ENCODE measurements at places on chromosomes 13 and 19.

GRCh38 chr13:68048802-68049359 lies 818.7 kb upstream of the PCDH9 start:
- no peak for DNase-seq

DNA sequence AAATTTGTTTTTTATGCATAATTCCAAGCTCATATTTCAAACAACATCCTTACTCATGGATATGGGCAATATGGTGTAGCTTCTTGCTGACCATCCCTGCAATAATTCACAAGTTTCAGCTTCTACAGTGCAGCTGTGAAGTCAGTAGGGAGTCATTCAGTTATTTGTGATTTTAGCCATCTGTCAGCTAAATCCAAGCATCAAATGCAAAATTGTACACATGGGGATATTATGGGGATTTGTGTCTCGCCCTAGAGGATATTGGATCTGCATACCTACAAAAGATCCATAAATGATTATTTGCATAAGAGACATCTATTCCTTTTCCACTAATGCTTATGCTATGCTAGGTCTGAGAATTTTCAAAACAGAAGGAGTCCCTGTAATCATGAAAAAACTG lies 217.9 kb upstream of the SLITRK5 start:
- DNase-seq: no peak

DNA sequence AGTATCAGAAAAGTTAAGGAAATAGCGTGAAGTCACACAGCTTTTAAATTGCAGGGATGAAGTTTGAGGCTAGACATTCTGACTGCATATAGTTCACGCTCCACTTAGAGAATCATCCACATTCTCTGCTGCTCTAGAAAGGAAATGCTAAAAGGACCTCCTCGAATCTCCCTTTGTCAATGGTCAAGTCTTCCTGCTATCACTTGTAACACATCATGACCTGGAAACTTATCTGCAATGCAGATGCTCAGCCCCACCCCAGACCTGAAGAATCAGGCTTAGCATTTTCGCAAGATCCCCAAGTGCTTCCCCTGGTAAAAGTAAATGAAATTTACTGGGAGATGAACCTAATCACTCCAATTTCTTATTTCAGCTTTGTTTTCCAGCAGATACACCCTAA lies 372.1 kb downstream of the LIG4 start:
- DNase-seq: no peak

DNA sequence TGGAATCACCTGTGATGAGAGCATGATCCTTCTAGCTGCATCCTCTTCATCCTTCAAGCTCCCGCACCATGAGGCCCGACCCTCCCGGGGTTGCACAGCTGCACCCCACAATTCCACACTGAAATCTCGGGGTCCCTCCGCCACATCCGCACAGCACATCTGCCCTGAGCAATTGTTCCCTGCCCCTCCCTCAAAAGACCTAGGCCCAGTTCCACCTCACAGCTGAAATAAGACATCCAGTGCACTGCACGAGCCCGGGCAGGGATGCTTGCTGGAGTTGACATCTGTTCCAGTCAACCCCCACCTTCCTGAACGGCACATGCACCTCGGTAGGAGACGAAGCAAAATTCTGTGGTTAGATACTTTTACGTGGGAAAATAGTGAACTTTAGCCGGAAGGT lies 14.7 kb upstream of the SOX1 start:
- DNase-seq: no peak

DNA sequence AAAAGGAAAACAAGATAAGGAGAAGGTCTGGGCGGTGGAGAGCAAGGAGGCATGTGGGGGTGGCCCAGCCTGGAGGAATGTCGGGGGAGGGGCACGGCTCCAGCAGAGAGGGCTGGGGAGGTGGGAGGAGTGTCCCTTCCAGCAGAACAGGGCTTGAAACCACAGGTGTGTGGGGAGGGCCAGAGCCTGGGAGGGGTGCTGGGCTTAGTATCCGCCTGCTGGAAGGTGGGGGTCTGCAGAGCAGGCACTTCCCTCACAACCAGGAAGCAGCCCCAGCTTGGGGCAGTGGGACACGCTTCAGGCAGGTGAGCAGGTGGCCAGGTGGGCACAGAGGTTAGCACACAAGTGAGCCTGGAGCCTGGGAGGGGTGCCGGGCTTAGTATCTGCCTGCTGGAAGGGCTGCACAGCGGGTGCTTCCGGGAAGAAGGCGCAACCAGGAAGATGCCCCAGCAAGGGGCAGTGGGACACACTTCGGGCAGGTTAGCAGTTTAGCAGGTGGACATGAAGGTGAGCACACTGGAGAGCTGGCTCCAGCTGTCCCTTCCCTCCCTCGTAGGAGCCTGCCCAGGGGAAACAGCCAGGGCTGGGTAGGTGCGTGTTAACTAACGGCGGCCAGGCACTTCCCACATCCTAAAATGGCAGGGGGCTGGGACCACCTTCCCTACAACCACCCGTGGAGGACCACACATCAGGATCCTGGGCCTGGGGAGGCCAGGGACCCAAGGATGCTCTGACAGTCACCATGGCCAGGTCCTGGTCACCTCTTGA lies 3.0 kb downstream of the GAS6 start:
- DNase-seq: no peak

GRCh38 chr19:33261511-33262189 lies 36.0 kb upstream of the SLC7A10 start:
- no peak for DNase-seq

GRCh38 chr13:44278166-44278565 lies 95.5 kb upstream of the SERP2 start:
- no peak for DNase-seq

- DNase-seq: no peak
These were observed 32.8 kb upstream of the AKAP11 start for GRCh38 chr13:42239161-42239560.

- DNase-seq: no peak
These were observed 49.6 kb upstream of the ARGLU1 start for GRCh38 chr13:106617561-106617960.

DNA sequence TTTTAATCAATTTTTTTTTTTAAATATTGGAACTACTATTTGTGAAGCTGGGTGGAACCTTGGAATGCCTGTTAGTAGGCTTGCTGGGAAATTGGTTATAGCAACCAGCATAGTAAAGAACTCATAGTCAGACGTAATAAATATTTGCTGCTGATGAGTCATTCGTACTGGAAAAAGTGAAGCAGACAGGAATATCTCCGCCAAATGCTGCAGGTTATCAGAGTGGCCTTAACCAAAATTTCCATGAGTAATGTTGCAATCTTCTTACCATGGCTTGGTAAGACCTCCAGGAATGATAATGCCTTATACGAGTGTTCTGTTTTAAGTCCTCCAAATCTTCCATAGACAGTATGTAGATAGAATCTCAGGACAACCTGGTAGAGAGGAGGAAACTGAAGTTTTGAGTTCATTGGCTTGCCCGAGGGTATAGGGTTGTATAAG lies 34.2 kb downstream of the MBNL2 start:
- DNase-seq: no peak

DNA sequence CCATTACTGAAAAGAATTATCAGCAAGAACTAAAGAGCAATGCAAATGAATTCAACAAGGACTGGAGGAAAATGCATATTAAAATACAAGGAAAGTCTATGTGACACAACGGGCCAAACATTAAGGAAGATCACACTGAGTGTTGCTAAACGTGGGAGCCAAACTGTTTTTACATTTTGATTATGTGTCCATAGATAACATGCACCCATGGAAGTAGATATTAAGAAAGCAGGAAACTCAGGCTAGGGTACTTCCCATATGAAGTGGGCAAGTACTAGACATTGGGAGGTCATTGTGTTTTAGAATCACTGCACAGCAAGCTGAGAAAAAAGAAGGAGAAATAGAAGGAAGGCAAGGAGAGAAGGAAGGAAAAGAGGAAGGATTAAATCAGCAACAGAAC lies 161.8 kb downstream of the KCTD12 start:
- no peak for DNase-seq

DNA sequence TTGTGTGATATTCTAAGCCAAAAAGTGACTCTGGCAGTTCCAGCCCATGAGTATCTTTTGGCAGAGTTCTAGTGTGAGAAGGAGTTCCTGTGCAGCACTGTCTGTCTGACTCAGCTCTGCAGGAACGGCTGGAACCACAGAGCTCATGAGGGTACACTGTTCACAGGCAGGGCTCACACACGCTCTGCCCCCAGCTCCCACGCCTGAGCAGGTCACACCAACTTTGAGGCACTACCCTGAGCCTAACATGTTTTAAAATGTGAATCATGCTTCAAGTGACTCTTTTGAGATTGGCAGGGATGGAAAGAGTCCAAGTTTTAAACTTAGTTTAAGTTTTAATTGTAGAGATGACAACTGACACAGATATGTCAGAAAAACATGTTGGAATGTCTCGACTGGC lies 1203.3 kb downstream of the UQCRFS1 start:
- DNase-seq: no peak

- no peak for DNase-seq
These were observed 3.9 kb upstream of the KDM4B start for GRCh38 chr19:4965061-4965460.

Data from HuH-7.5 (cell line).